ENCODE measurements at places on chromosomes 4 and X.

DNA sequence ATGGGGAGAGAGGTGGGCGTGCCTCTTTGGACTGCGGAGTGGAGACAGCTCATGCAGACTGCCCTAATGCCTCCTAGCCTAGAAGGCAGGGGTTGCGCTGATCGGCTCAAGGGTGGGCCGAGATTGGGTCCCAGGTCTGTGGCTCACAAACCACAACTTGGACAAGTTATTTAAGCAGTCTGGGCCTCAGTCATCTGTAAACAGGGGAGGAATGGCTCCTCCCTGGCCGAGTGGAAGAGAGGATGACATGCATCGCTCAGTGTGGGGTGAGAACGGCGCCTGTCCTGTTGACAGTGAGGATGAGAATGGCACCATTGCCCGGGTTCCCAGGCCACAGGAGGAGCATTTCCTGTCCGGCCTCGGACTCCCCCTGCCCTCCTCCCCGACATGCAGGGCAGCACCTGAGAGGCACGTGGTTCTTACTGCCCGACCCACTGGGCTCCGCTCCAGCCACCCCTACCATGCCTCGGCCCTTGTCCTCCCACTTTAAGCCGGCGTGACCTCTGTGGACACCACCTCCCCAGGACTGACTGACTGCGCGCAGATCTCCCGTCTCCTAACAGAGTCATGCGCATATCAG is 40.3 kb upstream of the GRPEL1 start:
- DNase-seq = no peak

DNA sequence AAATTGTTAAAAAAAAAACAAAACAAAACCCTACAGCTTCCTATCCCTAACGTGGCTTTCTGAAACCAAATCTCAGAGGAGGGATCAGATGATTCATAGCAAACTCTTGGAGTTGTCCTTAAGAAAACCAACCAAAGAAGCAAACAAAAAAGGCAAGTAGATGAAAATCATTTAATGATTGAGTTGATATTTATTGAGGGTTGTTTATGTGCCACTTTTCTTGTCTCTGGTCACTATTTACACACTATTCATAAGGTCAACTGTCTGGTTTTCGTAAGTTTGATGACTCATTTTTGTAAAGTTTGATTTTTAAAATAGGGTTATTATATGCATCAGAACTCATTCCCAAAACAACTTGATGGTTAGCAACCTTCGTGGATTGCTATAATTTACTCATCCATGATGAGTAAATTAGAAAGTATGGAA is 133.4 kb downstream of the UNC5C start:
- DNase-seq = no peak

DNA sequence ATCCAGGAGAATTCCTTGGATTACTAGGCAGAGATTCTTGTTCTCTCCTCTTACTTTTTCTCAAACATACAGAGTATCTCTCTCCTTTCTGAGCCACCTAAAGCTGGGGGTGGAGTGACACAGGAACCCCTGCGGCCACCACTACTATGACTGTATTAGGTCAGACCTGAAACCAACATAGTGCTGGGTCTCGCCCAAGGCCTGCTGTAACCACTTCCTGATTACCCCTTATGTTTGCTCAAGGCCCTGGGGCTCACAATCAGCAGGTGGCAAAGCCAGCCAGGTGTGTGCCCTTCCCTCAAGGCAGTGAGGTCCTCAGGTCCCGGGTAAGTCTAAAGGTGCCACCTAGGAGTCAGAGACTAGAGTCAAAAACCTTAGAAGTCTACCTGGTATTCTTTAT is 166.4 kb downstream of the PARM1 start:
- no peak for DNase-seq

- DNase-seq = no peak
These were observed 190.6 kb downstream of the LDB2 start for GRCh38 chr4:16707874-16708273.

GRCh38 chrX:10893976-10894375 is 217.2 kb upstream of the HCCS start:
- DNase-seq = no peak

- no peak for DNase-seq
These were observed 3.2 kb downstream of the MSMO1 start for GRCh38 chr4:165330666-165331065.

DNA sequence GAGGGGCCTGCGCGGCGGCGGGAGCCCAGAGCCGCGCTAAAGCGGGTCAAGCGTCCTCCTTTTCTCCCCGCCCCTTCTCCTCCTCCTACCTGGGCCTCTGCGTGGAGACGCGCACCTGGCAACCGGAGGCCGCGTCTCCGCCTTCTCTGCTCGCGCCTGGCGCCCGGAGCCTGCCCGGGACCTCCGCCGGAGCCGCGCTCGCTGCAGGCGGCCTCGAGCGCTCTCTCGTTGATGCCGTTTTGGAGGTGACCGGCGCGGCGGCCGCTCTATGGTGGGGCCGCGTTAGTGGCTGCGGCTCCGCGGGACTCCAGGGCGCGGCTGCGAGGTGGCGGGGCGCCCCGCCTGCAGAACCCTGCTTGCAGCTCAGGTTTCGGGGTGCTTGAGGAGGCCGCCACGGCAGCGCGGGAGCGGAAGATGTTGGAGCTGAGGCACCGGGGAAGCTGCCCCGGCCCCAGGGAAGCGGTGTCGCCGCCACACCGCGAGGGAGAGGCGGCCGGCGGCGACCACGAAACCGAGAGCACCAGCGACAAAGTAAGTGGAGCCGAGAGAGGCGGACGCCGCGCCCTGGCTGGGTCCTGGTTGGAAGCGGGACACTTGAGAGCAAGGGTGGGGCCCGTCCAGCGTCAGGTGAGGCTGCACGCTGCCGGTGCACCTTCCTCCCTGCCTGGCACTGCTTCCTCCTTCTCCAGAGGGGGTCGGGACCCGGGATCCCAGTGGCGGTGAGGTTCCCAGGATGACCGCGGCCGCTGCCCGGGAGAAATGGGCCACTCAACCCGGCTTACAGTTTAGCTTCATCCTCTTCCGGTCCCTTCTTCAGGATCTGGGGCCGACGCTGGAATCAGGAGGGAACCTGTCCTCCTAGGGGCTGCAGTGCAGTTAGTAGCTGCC is at the start of gene CDS1:
TSS of gene CDS1 (plus strand) at position 140 of the 888 bp plus-strand sequence. CDS start at position 415, 275 bp downstream.
- DNase-seq = no peak

- no peak for DNase-seq
These were observed 28.7 kb upstream of the HPGDS start for GRCh38 chr4:94371290-94371689.

DNA sequence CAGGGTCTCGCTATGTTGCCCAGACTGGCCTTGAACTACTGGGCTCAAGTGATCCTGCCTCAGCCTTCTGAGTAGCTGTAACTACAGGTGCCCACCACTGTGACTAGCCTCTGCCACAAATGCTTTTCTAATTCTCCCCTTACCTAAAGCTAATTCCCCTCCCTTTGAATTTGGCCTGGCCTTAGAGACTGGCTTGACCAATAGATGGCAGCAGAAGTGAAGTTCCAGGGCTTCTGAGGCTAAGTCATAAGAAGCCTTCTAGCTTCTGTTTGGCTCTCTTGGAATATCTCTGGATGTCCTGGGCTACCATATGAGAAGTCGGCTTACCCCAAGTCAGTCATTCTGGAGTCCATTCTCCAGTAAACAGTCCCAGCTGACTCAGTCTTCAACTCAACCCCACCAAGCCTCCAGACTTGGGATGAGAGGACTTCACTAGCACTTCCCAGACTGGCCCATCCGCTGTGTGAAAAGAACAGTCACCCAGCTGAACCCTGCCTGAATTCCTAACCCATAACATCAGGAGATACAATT is 61.0 kb downstream of the HPRT1 start:
- peak; percentile 3 for DNase-seq

- no peak for DNase-seq
These were observed 611.4 kb downstream of the KCTD8 start for GRCh38 chr4:43837171-43837570.

- DNase-seq = no peak
These were observed 24.3 kb downstream of the SHROOM3 start for GRCh38 chr4:76459291-76459723.

DNA sequence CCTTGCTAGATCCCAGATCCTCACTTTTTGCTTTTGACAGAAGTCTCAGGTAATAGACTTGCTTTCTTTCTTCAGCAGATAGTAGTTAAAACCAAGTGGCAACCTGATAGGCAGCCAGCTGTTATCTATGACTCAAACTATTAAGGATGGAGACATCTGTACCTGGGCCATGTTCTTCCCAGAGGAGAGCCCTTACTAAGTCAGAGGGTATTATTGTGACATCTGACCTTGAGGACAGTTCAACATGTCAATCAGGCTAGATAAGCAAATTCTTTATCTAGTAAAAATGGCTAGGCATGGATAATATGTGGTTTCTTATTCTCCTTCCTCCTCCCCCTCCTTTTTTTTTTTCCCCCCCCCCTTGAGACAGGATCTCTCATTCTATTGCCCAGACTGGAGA is 39.2 kb downstream of the TRIM2 start:
- no peak for DNase-seq

- no peak for DNase-seq
These were observed 8.5 kb downstream of the EVC start for GRCh38 chr4:5719350-5720055.

- no peak for DNase-seq
These were observed 39.6 kb upstream of the MAGEA4 start for GRCh38 chrX:151873096-151873495.

- DNase-seq = peak; percentile 62
These were observed 93.3 kb downstream of the SYNPO2 start for GRCh38 chr4:118981839-118982381.

DNA sequence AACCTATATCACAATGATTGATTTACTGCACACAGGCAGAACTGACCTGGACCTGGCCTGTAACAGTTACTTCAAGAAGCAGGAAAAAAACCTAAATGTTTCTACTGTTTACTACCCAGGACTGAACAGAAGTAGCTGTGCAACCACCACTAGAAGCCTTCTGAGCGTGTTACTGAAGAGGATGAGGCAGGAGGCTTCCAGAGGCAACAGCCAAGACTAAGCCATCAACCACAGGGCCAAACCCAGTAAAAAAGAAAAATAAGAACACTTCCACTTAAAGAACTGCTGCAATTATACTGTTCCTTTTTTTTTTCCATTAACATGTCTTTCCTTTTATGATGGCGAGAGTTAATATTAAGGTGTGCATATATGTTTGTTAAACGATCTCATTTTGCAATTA is 29.4 kb upstream of the TTC29 start:
- no peak for DNase-seq

- DNase-seq = peak; percentile 53
These were observed 12.0 kb downstream of the EREG start for GRCh38 chr4:74376888-74377483.

DNA sequence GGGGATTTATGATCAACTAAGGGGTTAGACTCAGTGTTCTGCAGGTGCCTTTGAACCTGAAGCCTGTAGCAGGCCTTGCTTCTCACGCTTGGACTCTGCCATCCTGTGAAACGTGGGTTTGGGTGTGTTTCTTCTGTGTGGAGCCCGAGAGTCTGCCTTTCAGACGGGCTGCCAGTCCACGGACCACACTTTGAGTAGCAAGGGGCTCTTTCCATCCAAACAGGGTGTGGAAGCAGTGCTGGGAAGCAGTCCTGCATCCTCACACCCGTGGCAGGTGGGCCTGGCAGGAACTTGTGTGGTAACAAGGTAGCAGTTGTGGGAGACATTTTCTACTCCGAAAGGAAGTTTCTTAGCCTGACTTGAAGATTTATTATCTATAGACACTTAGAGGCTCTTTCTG is 22.7 kb downstream of the RGS12 start:
- no peak for DNase-seq

GRCh38 chrX:68660746-68661145 is 13.3 kb downstream of the STARD8 start:
- no peak for DNase-seq

GRCh38 chr4:97525236-97525635 is 618.0 kb downstream of the STPG2 start:
- DNase-seq = no peak

GRCh38 chr4:36255577-36255976 is 11.3 kb upstream of the ARAP2 start:
- peak; percentile 87 for DNase-seq

- DNase-seq = no peak
These were observed 46.6 kb upstream of the FAM47C start for GRCh38 chrX:36961590-36961989.

DNA sequence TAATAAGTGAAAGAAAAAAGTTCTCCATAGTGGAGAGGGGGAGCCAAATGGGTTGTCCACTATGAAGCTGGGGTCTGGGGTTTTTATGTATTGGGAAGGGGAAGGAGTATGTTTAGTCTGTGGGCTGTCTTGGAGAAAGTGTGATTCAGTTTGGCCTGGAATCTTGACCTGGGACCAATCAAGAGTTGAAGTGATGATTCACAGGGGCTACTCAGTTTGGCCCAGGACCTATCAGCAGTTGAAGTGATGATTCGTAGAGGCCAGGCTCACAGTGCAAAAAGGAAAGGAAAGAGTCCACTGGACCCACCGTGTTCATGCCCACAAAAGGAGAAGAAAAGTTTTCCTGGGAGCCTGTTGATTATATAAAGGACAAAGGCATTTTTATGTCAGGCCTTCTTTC is 47.3 kb upstream of the RAB9B start:
- DNase-seq = no peak

- no peak for DNase-seq
These were observed 55.4 kb downstream of the RBM46 start for GRCh38 chr4:154836513-154836912.

- peak; percentile 78 for DNase-seq
These were observed 7.5 kb downstream of the SEPTIN6 start for GRCh38 chrX:119685225-119686066.

DNA sequence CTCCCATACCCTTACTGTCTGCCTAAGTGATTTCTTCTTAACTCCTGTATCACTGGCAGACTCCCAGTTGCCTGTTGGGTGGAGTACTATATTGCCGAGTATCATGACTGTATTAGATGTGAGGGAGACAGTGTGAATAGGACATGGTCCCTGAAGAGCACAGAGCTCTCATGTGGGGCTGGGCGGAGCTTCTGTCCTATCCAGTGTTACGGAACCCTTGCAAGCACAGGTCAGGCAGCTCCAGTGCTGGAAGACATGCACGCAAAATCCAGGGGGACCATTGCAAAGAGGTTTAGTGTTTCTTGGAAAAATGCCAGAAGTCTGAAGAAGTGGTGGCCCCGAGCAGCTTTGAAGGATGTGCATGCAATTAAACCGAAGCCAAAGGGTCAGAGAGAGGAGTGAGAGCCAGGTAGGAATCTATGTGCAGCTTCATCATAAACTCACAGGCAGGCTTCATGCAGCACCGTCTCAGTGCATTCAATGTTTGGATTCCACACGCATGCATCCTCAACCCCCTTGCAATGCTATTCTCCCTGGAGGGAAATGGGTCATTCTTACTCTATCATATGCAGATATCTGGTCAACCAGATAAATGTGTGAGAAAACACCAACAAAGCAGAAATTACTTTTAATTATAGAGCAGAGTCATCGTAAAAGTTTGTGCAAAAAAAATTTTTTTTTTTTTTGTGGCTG is 49.7 kb upstream of the DHRSX start:
- no peak for DNase-seq

DNA sequence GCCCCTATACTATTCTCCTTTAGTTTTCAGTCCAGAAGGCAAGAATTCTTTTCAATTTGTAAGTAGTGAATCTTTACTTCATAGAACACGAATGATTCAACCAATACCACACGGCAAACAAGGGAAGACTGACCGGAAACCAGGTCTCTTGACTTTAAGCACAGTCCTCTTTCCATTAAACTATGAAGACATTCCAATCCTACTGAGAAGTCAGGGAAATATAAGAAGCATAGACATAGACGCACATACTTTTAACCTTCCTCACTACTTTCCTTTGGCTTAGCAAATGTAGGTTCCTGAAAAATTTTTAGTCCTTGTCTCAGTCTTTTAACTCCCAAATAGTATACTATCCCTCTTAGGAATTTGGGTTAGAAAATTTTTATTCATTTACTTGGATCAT is 9.1 kb downstream of the CHRDL1 start:
- no peak for DNase-seq
